ENCODE measurements at places on chromosomes 7 and 10. TPM values are rescaled to one million over a fixed set of nuclear protein-coding genes. Genes with fewer than 3 reads are reported as not detected.

HOGA1 gene
- 1.6 TPM for total RNA-seq

ITIH5 gene
- total RNA-seq: 37.1 TPM

GJD4 gene
- 2.1 TPM for total RNA-seq

MBLAC1 gene
- total RNA-seq: 1.0 TPM

ITGB8 gene
- total RNA-seq: 12.5 TPM

SSMEM1 gene
- total RNA-seq: not detected

HYAL4 gene
- under 0.01 TPM for total RNA-seq

TCAF2 gene
- total RNA-seq: 2.1 TPM

MRLN gene
- total RNA-seq: 156 TPM

CYP2C8 gene
- not detected for total RNA-seq

PPP1R17 gene
- total RNA-seq: not detected

BEND7 gene
- total RNA-seq: 6.8 TPM

AZGP1 gene
- total RNA-seq: 9.4 TPM

UCMA gene
- 1.6 TPM for total RNA-seq

PRKAR2B gene
- total RNA-seq: 11.5 TPM

TDRD1 gene
- 0.52 TPM for total RNA-seq

ZNF853 gene
- total RNA-seq: 12.0 TPM

DRGX gene
- total RNA-seq: not detected

SLC26A3 gene
- not detected for total RNA-seq

COL26A1 gene
- total RNA-seq: 7.8 TPM

NME8 gene
- total RNA-seq: not detected

SRRM3 gene
- total RNA-seq: not detected

HDAC9 gene
- total RNA-seq: 52.7 TPM

C10orf62 gene
- under 0.01 TPM for total RNA-seq

ZCWPW1 gene
- 3.1 TPM for total RNA-seq

BAMBI gene
- 4.2 TPM for total RNA-seq
